Naive B cell (primary cell): ENCODE measurements at places on chromosomes 16 and 17.
A peak's percentile ranks its signal among the peaks of the same experiment; 100 is the strongest.

DNA sequence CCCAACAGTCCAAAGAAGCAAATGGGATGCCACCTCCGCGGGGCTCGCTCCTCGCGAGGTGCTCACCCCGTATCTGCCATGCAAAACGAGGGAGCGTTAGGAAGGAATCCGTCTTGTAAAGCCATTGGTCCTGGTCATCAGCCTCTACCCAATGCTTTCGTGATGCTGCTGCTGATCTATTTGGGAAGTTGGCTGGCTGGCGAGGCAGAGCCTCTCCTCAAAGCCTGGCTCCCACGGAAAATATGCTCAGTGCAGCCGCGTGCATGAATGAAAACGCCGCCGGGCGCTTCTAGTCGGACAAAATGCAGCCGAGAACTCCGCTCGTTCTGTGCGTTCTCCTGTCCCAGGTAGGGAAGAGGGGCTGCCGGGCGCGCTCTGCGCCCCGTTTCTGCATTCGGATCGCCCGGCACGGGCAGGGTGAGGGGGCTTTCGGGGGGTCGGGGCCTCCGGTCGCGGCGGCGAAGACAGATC is at the start of gene CDH13:
CDH13 (plus strand) TSS at position 179 of the 471 bp plus-strand sequence.
- no peak for DNase-seq

DNA sequence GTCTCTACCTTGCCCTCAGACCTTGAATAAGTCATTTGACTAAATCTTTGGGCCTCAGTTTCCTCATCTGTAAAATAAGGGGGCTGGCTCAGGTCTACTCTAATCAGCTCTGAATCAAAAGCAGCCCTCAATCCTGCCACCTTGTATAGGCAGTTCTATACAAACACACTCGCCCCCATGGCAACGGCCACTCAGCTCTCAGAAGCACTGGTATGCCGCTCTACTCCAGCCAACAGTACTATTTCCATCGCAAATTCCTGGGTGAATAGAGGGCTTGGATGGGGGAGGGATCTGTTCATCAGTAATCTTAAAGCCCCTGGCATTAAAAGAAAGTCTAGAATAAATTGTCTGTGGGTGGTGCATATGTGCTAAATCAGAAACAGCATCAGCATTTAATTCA is 21.2 kb upstream of the TAOK1 start:
- DNase-seq = no peak

DNA sequence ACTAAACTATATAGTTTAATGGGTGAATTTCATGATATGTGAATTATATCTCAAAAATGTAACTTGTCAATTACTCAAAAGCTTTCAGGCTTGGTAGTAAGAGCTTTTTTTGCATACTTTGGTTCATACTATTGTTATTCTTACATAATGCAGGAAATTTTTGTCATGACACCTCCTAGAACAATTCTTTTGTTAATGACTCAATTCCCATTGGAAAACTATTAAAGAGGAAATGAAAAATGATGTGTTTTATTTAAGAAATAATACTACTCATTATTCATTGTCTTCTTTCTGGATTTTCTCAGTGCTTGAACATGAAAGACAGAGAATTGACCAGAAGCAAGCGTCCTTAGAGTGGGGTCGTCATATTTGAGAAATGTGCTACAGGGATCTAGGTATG is 196.4 kb upstream of the KCNJ16 start:
- DNase-seq = no peak

GRCh38 chr17:42476411-42476810 is 17.7 kb downstream of the ATP6V0A1 start:
- DNase-seq = no peak

DNA sequence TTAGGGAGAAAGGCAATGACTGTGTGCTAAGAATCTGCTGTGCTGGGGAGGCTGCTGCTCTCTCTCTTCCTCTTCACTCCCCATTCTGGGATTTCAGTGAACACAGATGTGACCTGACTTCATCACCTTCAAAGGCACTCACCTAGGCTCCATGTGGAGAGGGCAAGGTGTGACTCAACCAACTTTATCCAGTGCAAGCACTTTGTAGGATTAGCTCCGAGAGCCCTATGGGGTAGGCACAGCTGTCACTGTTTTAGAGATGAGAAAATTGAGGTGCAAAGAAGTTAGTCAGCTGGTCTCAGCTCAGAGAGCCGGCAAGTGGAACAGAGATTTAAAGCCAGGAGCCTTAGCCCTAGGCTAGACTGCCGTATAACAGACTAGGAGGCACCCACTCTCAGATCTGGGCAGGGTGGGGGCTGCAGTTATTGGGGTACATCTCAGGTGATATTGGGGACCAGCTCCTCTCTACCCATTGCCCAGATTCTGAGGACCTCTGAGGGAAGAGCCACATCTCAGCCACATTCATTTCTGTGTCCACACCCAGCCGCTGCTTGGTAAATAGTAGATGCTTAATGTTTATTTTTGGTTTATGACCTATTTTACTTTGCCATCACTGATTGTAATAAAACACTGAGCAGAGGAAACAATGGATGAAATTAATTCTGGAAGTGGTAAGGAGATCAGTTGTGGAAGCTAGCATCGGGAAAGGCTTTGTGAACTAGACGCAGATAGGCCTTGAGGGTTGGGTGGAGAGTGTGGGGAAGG is 138.8 kb downstream of the CCDC182 start:
- DNase-seq = no peak

DNA sequence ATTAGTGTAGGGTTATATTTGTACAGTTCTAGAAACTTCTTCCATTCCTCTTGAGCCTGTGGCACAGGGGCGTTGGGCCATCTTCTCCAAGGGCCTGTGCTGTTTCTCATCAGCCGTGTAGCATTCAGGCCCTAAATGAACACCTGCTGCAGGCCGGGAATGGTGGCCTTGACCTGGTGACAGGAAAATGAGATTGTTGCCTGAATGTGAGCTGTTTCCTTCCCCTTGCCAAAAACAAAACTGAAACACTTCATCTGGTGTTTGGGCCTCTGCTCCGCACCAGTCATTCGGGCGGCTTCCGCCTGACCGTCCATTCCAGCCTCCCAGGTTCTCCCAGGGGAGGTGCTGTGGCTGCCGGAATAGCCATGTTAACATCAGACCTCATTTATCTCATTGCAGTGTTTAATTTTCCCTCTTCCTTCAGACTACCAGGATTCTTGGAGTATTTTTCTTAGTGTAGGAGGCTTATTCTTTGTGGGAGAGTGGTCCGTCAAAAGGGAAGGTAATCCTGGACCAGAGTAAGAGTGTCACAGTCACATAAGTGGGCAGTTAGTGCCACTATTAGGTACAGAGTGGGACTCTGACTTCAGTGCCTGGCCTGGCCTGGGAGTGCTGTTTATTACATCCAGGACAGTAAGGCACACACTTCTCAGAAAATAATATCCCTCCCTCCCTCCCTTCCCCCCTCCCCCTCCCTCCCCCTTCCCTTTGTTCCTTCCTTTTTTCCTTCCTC is 61.9 kb downstream of the WWP2 start:
- peak; percentile 45 for DNase-seq

DNA sequence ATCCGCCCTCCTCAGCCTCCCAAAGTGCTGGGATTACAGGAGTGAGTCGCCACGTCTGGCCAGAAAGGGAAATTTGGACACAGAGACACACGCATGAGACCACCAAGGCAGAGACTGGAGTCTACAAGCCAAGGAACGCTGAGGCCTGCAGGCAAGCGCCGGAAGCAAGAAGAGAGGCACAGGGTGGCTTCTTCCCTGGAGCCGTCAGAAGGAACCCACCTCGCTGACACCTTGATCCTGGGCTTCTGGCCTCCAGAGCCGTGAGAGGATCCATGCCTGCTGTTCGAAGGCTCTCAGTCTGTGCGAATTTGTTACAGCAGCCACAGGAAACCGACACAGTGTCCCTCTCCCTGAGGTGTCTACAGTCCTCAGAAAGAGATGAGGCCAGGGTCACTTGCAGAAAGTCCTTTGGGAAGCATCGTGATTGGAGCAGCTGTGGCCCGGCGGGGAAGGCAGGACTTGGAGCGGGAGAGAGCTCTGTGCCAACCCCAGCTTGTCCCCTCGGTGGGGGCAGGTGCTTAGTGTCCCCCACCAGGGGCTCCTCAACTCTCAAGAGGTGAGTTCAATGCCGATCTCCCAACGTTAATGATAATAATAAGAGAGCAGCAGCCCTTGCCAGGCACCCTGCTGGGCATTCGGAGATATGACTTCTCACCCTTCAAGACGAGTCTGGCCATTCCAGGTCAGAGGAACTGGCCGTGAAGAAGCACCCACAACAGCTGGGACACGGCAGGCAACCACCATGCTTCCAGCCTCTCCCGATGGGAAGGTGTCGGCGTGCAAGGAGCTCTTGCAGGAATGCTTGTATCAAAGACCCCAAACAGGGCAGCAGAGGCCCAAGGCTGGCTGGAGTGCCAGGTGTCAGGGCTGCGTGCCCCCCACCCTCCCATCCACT is 68.4 kb upstream of the TNRC6C start:
- DNase-seq = no peak
